ENCODE measurements at places on chromosomes 7 and 10.
A peak's percentile ranks its signal among the peaks of the same experiment; 100 is the strongest.

- no peak for DNase-seq
Observed at GRCh38 chr10:11880151-11881029, 57.2 kb downstream of the PROSER2 start.

GRCh38 chr10:89404104-89405047, 10.0 kb upstream of the IFIT5 start:
- DNase-seq: no peak

- no peak for DNase-seq
Observed at GRCh38 chr7:146455091-146455655, 338.6 kb downstream of the CNTNAP2 start.

- no peak for DNase-seq
Observed at GRCh38 chr7:69122953-69123352, 475.3 kb upstream of the AUTS2 start.

DNA sequence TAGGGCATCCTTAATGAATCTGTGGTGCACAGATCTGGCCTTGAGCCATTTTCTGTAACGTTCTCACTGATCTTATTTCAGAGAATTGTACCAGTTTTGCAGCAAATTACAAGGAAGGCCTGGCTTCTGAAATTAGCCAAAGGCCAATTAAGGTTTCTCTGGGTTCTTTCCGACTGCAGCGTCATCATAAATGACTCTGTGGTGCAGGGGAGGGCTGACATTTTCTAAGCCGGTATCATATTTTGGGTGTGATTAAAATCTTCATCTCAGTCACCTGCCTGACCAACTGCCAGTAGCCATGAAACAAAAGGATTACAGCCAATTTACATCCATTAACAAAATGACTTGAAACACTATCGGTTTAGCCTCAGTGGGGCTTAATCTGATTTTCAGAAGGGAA, 363.7 kb downstream of the ADRA2A start:
- DNase-seq: no peak

DNA sequence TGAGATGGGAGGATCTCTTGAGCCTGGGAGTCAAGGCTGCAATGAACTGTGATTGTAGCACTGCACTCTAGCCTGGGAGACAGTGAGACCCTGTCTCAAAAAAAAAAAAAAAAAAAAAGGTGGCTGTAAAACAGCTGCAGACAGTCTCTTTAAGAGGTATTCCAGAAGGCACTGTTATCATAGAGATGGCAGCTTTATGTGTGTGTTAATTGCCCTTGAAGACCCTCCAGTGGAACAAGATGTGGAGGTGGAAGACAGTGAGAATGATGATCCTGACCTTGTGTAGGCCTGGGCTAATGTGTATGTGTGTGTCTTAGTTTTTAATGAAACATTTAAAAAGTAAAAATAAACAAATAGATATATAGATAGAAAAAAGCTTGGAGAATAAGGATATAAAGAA, 66.0 kb downstream of the ZNF487 start:
- DNase-seq: no peak

DNA sequence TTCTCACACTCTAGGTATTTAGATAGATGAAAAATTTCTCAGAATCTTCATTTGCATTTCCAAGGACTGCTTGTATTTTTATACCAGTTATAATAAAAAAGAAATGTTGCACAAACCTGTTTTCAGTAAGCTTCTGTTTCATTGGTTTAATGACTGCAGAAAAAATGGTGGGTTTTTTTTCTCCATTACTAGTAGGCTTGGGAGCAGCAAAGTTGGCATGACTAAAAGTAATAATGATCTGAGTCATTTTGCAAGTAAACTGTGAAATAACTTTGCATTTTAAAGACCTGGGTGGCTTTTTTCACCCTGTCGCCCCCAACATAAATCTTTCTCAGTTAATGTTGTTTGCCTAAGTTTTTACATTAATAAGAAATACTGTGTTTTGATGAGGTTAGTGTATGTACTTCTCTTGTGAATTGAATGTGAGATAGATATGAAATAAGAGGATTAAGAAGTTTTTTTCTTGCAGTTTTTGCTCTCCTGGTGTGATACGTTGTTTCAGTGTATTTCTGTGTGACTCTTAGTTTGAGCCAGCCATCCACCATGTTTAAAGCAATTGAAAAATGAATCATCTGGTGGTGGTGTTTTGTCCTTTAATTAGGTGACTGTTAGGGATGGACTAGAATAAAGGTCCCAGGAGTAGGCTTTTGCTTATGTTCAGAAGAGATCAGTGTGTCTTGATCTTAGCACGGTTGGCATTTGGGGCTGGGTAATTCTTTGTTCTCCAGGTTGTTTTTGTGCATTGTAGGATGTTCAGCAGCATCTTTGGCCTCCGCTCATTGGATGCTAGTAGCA, 1.8 kb downstream of the GNAI1 start:
- DNase-seq: no peak

- DNase-seq: no peak
Observed at GRCh38 chr7:8185926-8186683, 75.9 kb downstream of the ICA1 start.

- DNase-seq: no peak
Observed at GRCh38 chr10:35058134-35058533, 32.0 kb downstream of the CUL2 start.

DNA sequence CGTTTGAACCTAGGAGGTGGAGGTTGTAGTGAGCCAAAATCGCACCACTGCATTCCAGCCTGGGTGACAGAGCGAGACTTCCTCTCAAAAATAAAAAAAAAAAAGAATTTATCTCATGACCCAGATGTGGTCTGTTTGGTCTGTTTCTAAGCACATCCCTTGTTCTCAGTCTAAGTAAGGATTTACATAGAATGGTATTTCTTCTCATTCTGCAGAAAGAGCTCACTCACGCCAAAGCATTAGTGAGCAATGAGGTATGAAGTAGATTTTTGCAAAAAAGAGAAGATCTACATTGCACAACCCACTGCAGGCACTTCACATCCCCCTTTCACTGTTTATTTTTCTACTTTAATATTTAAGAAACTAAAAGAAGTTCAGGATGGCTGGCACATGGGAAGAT, 76.5 kb upstream of the FGL2 start:
- DNase-seq: no peak

GRCh38 chr10:69853064-69853463, 51.4 kb downstream of the COL13A1 start:
- no peak for DNase-seq

DNA sequence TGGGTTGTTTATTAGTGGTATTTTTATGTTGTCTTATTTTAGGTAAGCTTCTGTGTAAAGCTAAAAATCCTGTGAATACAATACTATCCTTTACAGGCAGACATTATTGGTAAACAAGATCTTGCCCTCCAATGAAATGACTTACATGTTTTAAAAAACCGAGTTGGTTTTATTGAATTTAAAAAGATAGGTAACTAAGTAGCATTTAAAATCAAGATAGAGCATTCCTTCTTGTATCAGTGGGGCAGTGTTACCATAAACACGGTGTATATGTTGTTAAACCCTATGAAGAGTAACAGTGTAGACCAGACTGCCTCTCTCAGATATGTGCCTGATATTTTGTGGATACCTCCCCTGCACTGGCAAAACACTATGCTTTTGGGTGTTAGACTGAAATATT, 81.0 kb downstream of the SNX10 start:
- DNase-seq: no peak

DNA sequence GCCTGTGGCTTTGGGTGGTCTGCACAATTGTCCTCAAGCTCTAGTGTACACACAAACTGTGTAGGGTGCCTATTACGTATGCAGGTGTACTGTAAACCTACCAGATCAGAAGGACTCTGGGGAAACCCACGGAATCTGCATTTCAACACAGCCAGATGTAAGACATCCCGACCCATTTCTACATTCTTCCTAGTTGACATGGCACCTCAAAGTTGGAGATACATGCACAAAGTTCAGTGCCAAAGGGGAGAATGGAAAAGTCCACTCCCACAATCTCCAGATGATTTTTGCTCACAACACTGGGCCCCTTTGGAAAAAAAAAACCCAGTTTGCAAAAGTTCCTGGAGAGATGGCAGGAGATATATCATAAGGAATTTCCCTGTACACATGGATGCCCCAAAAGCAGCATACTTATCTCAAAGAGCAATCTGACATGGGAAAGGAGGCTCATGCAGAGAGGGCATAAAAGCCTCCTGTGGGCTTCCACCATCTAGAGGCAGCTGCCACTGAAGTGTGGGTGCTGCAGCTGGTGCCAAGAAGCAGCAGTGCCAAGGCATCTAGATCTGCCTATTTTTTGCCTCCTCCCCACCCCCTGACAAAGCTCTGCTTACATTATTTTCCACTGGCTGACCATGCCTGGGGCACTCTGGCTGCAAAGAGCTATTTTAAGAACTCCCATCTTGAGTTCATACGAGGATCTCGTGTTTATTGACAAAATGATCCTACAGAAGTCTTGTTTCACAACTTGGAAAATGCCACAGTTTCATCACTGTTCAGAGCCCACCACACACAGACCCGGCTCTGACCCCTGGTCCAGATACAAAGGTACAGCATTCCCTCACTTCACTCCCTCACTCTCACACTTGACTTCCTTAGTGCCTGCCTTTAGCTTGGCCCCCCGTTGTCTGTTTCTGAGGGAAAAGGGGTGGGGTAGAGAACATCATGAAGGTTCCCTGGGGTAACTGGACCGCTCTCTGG, 12.9 kb downstream of the TECTB start:
- no peak for DNase-seq

DNA sequence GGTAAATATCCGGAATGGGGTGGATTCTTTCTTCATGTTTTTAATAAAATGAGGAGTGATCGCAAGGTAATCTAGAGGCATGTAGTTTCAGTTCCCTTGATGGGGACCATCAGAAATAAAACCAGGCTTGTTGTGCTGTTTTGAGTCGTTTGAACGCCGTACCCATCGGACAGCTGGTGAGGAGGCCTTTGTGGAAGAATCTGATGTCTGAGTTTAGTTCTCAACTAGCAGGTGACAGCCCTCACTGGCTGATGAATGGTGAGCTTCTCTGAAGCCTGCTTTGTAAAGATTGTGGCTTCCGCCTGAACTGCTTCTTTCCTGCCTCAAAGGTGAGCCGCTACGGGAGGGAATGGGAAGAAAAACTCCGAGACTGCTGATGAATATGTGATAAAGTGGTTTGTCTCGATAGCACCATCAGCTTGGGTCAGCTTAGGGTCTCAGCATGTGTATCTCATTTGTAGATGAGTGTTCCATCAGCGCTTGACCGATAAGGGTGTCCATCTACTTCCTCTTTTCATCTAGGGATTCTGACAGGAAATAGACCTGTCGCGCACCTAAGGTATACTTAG, 977 bp downstream of the TMEM248 start:
- DNase-seq: no peak

- peak; percentile 36 for DNase-seq
Observed at GRCh38 chr10:43407148-43407575, 1.8 kb downstream of the HNRNPF start.
